ENCODE measurements at places on chromosomes 13 and 19. TPM values are rescaled to one million over a fixed set of nuclear protein-coding genes. Genes with fewer than 3 reads are reported as not detected.

KLK15 gene
- total RNA-seq: not detected

GRCh38 chr19:5145521-5146511 lies 176.9 kb downstream of the KDM4B start:
- peak; percentile 50 for DNase-seq

DNA sequence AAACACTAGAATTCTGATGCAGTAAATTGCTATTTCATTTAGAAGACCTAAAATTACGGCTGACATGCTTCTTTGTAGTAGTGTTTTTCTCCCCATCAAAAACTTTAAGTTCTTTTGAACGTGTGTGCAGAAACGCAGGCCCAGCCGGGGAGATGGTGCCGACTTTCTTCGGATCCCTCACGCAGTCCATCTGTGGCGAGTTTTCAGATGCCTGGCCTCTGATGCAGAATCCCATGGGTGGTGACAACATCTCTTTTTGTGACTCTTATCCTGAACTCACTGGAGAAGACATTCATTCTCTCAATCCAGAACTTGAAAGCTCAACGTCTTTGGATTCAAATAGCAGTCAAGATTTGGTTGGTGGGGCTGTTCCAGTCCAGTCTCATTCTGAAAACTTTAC lies 98.3 kb downstream of the TNFRSF19 start:
- DNase-seq: no peak

GRCh38 chr13:50015258-50015657 lies at the start of gene KCNRG:
KCNRG (plus strand) TSS chr13:50015444; CDS start chr13:50015494, 50 bp downstream.
- no peak for DNase-seq
